ENCODE measurements at places on chromosomes 7 and 10.

DNA sequence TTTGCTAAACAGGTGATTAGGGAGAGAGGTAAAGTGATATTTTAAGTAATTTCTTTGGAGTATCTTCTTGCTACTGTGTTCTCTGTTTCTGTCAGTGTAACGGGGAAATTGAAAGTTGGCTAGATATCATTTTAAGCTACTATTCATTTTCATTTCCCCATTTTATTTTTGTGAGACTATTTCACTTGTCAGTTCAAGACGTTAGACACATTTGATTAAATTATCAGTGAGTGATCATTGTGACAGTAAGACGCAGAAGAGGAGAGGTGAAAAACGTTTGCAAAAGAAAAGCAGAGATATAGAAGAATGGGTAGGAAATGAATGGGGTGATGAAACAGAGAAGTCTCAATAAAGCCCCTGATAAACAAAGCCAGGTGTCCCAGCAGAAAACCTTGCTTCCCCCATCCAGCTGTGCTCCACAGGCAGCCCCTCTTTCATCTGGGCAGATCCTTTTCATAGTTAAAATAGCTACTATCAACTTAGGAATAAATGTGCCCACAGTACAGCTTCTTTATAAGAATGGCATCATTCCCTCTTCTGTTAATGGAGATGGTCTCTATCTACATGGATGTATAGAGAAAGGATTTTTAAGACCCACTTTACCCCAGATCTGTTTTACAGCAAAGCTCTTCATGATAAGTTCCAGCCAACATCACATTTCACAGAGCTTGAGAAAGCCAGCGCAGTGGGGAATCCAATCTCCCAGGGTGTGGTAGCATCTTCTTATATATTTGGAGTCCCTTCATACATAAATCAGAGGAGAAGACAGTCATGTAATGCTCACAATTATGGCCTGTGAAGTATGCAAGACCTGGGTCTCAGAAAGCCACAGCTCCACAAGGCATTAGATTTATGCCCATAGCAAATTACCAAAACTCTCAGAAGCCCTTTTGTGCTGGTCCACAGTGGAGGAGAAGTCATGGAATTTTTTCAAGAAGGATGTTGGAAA lies 138.1 kb upstream of the ITGB1 start:
- DNase-seq: no peak

GRCh38 chr7:24910551-24911212 lies 69.3 kb downstream of the OSBPL3 start:
- DNase-seq: no peak

DNA sequence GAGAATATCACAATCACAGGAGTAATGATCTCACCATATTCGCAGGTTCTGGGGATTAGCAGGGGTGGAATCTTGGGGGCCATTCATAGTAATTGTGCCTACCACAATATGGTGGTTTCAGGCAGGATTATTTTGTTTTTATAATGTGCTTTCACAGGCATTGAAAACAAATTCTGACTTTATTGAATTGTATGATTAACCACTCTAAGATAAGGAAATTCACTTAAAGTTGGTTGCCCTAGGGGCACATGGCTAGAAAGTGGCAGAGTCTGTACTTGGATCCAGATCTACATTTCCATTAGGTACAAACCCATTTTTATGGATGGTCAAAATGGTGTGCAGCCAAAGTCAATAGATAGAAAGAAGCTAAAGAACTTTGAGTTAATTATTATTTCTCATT lies 1.7 kb downstream of the CROT start:
- DNase-seq: no peak

- DNase-seq: no peak
Observed at GRCh38 chr10:13195016-13195415, 33.7 kb downstream of the MCM10 start.

DNA sequence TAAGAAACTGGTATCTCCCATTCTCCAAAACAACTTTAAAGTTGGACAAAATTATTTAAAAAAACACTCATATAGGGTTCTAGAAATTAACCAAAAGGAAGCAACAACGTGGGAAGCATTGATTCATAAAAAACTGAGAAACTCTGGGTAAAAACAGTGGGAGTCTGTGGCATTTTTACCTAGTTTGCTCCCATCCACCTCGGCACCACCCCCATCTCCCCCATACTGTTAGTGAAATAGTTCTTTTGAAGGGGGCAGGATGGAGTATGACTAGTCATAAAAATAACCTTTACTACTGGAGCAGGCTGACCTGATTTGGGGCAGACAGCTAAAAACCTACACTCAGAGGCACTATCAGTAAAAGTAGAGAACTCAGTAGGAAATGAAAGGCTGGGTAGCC lies 123.2 kb downstream of the AVL9 start:
- DNase-seq: no peak

GRCh38 chr10:81877596-81877995 lies 2.6 kb downstream of the NRG3 start:
- DNase-seq: no peak

GRCh38 chr7:130242198-130243014 lies 24.3 kb upstream of the CPA2 start:
- peak; percentile 51 for DNase-seq

GRCh38 chr7:92725161-92725925 lies 111.0 kb downstream of the CDK6 start:
- no peak for DNase-seq

DNA sequence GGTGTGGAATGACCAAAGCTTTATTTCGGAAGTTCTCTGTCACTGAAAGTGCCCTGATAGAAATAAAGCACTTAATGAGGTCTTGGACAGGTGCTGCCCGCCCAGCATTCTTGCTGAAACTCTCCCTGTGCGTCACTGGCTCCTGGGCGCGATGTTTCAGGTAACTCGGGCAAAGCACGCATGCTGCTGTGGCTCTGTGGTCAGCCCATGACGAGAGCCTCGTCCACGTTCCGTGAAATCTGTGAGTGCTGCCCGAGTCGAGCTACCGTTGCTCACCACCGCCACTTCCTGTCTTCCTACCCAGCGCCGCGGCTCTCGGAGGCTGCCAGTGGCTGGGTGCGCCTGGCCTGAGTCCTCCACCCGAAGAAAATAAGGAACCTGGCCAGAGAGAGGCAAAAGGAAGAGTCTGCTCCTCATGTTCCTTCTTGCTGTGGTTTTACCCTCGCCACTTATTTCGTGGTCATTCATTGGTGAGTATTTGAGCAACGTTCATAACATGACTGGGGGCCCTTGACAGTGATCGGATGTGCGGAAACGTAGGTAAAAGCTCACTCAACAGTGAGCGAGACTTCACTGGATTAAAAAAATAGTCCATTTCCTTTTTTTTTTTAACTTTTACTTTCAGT lies 95.5 kb downstream of the MAP3K8 start:
- peak; percentile 51 for DNase-seq

DNA sequence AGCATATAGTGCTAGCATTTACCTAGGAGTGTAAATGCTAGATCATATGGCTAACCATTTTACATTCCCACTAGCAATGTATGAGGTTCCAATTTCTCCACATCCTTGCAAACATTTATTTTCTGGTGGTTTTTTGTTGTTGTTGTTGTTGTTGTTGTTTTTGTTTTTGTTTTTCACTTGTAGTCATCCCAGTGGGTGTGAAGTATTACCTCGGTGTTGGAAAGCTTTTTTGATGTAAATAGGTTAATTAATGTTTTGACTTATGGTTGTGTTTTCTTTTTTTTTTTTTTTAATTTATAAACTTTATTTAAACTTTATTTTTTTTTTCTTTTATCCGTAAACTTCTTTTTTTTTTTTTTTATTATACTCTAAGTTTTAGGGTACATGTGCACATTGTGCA lies 15.3 kb upstream of the TSGA13 start:
- no peak for DNase-seq

DNA sequence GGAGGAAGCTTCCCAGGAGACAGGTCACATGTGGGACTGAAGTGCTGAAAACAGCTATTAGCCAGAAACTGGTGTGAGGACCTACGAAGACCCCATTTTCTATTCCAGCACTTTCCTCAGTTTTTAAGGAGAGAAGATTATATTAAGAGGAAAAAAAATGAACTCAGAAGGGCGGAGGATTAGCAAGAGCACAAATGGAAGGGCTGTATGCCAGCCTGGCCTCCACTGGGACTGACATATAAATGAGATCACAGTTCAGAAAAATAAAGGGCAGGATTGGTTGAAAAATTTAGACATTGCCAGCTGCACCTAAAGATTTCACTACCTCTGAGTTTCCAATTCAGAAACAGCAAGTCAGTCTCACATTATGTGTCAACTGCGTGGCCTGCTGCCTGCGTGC lies 53.0 kb downstream of the GSDME start:
- DNase-seq: no peak

GRCh38 chr7:35025369-35025870 lies 11.9 kb downstream of the DPY19L1 start:
- no peak for DNase-seq

DNA sequence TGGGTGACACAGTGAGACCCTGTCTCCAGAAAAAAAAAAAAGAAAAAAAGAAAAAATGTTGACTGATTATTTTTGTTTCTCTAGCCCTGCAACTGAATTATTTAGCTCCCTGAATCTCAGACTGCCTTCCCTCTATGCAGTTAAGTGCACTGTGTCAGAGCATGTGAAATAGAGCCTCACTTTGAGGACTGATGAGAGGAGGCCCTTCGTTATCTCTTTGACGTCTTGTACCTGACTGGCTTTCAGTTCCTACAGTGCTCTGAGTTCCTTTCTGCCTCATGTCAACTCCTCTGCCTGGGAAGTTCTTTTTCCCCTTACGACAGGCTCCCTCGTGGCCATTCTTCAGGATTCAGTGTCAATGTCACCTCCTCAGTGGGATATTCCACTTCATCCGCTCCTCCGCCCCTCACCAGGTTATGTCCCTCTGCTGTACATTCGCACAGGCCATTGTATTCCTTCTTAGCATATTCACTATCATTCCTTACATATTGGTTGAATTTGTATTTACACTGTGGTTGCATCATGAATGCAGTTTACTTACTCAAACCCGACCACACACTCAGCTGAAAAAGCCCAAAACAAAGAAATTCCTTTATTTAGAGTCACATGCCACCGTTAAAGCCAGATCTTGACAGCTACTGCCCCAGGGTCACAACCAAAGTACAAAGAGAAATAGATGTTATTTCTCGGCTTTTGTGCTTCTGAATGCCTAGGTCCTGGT lies 18.1 kb upstream of the CAMK2G start:
- DNase-seq: no peak

DNA sequence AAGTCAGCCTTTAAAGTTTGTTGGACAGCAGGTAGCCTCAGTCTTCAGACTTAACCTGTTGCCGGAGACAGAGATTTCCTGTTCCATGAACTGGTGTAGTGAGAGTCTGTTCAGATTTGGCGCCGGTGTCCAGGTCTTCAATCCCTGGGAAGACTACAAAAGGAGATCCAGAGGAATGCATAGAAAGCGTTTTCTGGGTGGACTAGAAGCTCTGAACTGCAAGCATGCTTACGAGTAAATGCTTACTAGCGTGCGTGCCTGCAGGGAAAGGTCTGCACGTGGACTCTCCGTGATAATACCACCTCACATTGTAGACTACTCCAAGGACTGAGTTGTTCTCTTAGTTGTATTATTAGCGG lies 878 bp downstream of the GLRX3 start:
- DNase-seq: no peak

- no peak for DNase-seq
Observed at GRCh38 chr10:6802759-6803426, 222.8 kb upstream of the PRKCQ start.

DNA sequence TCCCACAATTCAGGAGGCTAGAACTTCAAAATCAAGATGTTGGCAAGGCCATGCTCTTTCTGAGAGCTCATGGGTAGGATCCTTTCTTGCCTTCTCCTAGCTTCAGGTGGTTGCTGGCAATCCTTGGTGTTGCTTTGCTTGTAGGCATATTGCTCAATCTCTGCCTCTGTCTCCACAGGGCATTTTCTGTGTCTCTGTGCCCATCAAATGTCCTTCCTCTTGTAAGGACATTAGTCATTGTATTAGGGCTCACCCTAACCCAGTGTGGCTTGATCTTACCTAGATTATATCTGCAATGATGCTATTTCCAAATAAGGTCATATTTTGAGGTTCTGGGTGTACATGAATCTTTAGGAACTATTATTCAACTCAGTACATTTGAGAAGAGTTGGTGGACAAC lies 20.1 kb downstream of the BET1 start:
- DNase-seq: no peak
